ENCODE measurements at places on chromosomes 12 and 14. TPM values are rescaled to one million over a fixed set of nuclear protein-coding genes. Genes with fewer than 3 reads are reported as not detected.

The GLIPR1L1 gene
- total RNA-seq: not detected

The ITGB7 gene
- not detected for total RNA-seq

The PRR4 gene
- total RNA-seq: 1.8 TPM

The LMO3 gene
- total RNA-seq: not detected

The VWF gene
- total RNA-seq: not detected

The KIF5A gene
- total RNA-seq: not detected

The LIN52 gene
- 8.7 TPM for total RNA-seq

The NFKBIA gene
- total RNA-seq: 42.9 TPM

The AKAP3 gene
- total RNA-seq: 0.40 TPM

GRCh38 chr14:24395609-24396582 lies 2.9 kb upstream of the NYNRIN start:
- DNase-seq: no peak

GRCh38 chr14:85195872-85196477 lies 334.0 kb upstream of the FLRT2 start:
- DNase-seq: peak; percentile 11

DNA sequence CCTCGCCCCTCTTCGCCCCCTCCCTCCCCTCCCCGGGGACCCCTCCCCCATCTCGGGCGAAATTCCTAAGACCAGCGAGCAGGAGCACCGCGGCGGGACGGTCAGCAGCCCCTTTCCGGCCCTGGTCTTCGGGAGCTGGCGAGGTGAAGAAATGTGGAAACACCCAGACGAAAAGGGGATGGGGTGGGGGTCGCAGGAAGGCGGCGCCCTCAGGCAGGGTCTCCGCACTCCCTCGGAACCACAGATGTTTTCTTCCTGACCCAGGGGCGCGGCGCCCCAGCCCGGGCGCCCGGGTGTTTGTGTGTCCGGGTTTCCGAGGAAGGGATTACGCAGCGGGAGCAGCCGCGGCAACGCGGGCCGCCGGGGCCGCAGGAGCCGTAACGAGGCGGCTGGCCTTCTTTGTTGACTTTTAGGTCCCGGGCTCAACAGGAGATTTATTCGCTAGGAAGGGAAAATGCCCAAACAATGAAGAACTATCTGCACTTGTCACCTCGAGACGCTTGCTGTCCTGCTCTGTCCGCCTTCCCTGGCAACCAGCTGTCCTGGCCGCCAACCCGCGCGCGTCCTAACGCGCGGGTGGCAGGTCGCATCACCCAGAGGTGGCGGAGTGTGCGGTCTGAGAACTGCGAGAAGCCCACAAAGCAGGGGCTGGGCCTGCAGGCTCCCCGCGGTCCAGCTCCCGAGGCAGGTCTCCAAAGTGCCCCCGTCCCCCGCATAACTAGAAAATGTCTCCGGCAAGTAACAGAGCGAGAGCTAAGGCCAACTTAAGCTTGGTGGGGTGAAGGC lies 7.0 kb downstream of the FOXA1 start:
- no peak for DNase-seq

DNA sequence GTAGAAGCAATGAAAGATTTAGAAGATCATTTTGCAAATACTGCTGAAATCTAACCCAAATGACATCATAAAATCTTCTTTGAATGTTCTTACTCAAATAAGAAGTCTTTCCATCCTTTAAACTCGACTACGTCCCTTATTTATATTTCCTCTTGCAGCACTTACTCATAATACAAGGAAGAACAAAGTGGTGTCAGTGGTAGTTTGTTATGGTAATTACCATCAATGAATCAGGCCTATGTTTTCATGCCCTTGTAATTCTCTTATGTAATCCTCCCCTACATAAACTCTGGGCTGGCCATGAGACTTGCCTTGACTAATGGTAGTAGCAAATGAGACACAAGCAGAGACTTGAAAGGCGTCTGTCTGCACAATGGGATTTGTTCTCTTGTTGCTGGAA lies 17.0 kb downstream of the EEA1 start:
- peak; percentile 62 for DNase-seq

DNA sequence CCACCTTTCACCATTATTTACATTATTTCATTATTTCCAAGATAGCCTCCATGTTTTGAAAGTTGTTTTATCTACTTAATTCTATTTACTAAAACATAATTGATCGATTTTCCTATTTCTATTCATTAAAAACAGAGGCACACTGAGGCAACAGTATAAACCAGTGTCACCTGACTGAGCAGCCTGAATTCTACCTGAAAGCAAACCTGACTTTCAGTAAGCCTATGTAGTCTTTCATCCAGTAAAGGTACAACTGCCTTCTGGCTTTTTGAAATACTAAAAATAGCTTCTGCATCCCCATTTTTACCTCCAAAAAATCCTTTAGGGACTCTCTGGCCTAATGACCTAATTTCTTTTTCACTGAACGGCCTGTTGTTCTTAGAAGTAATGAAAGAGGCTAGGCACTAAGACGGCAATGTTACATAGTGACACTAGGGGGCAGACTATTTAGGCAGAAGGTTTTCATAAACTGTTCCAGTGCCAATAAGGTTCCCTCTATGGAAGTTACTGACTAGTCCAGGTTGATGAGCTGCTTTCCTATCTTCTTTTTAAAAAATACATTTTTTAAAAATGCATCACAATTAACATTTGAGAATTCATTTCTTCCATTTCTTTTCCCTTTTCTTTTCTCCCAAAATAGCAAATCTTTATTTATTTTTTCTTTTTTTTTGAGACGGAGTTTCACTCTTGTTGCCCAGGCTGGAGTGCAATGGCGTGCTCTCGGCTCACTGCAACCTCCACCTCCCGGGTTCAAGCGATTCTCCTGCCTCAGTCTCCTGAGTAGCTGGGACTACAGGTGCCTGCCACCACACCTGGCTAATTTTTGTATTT lies 17.5 kb downstream of the ANAPC5 start:
- DNase-seq: peak; percentile 57

DNA sequence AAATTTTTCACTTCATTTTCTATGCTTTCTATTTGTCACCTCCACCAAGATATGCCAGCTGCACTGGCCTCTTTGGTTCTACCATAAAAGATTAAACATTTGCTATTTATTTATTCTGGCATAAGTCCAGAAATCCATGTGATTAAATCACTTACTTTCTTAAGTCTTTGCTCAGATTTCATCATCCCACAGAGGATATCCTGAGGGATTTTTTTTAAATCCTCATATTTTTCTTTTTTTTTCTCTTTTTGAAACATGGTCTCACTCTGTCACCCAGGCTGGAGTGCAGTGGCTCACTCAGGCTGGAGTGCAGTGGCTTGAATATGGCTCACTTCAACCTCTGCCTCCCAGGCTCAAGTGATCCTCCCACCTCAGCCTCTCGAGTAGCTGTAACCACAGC lies 645.4 kb upstream of the ATXN7L3B start:
- peak; percentile 37 for DNase-seq

- DNase-seq: no peak
These were observed 155.1 kb downstream of the CEP83 start for GRCh38 chr12:94304566-94305061.

DNA sequence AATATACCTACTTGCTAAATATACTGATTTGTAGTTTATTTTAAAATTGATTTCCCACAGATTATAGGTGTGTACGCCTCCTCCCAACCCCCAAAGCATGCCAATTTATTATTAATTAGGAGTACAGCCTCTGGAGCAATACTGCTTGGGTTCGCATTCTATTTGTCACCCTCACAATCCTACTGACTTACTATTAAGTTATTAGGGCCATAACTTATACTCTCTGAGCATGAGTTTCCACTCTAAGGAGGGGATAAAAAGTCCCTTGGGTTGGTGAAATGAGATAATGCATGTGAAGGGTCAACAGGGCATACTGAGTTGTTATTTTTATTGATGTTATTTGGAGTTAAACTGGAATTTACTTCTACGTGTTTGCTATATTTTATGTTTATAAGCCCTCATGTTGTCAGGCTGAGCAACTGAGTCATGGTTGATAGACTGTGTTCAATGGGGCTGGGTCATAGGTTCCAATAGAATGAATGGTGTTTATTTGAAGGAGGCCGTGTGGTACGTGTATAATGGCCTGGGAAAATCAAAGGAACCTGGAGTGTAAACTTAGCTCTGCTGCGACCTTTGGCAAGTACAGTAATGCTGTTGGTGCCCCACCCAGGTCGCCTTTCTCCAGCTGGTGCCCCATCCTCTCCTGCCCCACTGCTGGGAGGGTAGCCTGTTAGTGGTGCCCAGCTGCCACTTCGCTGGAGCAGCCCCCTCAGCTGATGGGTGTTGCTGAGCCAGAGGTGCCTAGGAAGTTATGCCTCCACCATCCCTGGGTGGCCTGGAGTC lies 99.3 kb upstream of the PTPRB start:
- no peak for DNase-seq

- DNase-seq: no peak
These were observed 37.8 kb upstream of the BAZ1A start for GRCh38 chr14:34912966-34913365.

GRCh38 chr14:94483071-94483451 lies 7.1 kb upstream of the SERPINA9 start:
- no peak for DNase-seq

- no peak for DNase-seq
These were observed 196.7 kb downstream of the ALX1 start for GRCh38 chr12:85476756-85477155.

GRCh38 chr12:102120886-102121285 lies 903 bp downstream of the PARPBP start:
- peak; percentile 18 for DNase-seq

- no peak for DNase-seq
These were observed 2.3 kb downstream of the JDP2 start for GRCh38 chr14:75430116-75430515.

DNA sequence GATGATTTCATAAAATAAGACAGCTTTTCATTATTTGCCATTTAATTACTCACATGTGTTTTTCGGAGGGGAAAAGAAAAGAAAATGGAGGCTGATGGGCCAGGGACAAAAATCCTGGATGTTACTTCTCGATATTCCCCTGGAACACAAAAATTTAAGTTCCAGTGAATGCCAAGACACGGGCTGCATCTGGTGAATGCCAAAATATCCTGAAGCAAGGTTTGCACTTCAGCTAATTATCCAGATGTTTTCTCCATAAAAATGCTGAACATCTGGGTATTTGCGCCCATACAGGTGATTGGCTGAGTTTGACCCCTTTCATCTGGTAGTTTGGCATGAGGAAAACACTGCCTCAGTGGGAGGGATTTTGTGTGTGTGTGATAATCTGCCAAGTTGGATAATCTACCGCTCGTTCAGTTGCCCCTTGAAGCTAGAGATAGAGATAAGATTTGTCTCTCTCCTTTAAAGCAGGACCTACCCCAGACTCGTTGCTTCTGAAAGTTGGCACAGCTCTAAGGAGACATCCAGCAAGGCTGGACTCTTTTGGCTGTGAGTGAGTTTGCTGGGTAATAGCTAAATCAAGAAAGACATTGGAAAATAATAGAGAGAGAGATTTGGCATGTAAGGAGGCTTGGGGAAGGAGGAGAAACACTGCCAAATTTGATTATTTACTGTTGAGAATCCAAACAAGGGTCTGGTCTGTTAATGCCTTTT lies 390.0 kb downstream of the EGLN3 start:
- no peak for DNase-seq

DNA sequence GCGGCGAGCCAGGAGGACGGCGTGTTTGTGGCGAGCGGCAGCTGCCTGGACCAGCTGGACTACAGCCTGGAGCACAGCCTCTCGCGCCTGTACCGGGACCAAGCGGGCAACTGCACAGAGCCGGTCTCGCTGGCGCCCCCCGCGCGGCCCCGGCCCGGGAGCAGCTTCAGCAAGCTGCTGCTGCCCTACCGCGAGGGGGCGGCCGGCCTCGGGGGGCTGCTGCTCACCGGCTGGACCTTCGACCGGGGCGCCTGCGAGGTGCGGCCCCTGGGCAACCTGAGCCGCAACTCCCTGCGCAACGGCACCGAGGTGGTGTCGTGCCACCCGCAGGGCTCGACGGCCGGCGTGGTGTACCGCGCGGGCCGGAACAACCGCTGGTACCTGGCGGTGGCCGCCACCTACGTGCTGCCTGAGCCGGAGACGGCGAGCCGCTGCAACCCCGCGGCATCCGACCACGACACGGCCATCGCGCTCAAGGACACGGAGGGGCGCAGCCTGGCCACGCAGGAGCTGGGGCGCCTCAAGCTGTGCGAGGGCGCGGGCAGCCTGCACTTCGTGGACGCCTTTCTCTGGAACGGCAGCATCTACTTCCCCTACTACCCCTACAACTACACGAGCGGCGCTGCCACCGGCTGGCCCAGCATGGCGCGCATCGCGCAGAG lies 873 bp downstream of the PLXNC1 start:
- DNase-seq: no peak

GRCh38 chr12:112879191-112879705 lies 27.5 kb upstream of the OAS1 start:
- DNase-seq: no peak

- DNase-seq: no peak
These were observed 51.6 kb downstream of the EFCAB11 start for GRCh38 chr14:89902881-89903280.

DNA sequence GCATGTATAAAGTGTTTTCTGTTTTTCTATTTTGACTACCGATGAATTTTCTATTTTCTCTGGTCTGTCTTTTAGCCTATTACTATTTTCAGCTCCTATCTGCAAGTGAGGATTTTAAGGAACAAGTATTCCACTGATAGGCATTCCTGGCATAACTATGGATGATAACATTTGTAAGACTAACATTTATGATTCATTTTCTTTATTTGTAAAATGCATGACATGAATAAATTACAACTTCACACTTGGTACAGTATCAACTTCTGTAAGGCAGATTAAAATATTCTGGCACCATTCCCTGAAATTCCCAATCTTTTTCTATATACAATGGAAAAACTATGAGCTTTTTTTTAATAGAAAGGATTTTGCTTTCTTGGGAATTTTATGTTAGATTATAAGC lies 121.0 kb upstream of the GARIN2 start:
- no peak for DNase-seq

GRCh38 chr12:116525418-116526001 lies 33.7 kb upstream of the MAP1LC3B2 start:
- peak; percentile 88 for DNase-seq

DNA sequence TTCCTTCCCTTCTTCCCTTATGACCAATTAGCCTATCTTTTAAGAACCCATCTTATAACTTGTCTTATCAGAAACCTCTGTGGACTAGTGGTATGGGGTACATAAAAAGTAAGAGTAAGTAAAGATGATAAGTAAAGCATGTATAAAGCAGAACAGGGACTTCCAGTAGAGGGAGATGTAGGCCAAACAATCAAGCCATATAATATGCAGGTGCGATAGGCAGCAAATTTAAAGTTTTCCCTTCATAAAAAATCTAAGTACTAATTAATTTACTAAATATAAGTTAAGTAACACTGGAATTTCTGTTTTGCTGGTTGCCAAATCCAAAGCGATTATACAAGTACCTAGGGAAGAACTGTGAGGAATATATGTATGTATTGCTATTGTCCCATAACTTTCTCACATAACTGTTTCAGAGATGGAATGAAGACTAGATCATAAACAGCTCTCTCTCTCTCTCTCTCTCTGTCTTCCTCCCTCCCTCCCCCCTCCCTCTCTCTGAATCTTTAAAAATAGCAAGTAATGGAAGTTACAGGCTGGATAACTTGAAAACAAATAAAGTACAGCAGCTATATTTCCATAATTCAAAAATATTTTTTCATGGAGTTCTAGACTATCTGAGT lies 25.7 kb downstream of the METTL25 start:
- peak; percentile 21 for DNase-seq

- no peak for DNase-seq
These were observed 102.9 kb downstream of the ADGRD1 start for GRCh38 chr12:131056626-131057025.

Measured in HT1080 (cell line).